ENCODE measurements at places on chromosomes 7 and 10. TPM values are rescaled to one million over a fixed set of nuclear protein-coding genes. Genes with fewer than 3 reads are reported as not detected.

Gene UCN3
- total RNA-seq = not detected

Gene XRCC2
- total RNA-seq = 6.7 TPM

Gene RARRES2
- not detected for total RNA-seq

Gene CDK14
- 19.5 TPM for total RNA-seq

Gene STEAP1
- 18.6 TPM for total RNA-seq
